ENCODE measurements at places on chromosomes 4 and X.

- DNase-seq = no peak
Observed at GRCh38 chr4:68250151-68250930, 4.8 kb upstream of the TMPRSS11B start.

- DNase-seq = no peak
Observed at GRCh38 chr4:36476135-36476534, 194.7 kb downstream of the DTHD1 start.

- DNase-seq = no peak
Observed at GRCh38 chr4:6962211-6963041, 52.8 kb downstream of the TBC1D14 start.

DNA sequence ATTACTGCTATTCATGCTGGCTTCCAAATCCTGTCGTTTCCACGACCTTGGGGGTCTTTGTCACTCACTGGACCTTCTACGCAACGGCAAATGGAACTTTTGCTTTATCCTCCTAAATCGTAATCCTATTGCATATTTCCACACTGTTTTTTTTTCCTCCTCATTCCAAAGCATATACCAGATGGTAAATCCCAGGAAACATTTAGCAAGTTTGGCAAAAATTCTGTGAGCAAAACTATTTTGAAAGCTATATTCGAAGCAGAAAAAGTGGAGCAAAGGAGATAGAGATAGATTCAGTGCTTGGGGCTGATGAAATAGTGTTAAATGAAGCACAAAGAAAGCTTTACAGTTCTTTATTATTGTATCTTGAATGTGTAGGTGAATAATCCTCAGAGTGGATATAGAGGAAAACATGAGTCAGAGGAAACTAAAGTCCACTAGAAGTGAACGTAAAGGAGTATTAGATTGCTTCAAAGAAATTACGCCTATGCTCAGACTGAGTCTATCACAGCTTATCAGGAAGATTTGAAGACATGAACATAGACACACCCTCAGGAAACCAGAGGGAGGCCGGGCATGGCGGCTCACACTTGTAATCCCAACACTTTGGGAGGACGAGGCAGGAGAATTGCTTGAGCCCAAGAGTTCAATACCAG, 50.2 kb upstream of the FAM9A start:
- no peak for DNase-seq

- no peak for DNase-seq
Observed at GRCh38 chrX:37320541-37321203, 28.5 kb upstream of the PRRG1 start.

DNA sequence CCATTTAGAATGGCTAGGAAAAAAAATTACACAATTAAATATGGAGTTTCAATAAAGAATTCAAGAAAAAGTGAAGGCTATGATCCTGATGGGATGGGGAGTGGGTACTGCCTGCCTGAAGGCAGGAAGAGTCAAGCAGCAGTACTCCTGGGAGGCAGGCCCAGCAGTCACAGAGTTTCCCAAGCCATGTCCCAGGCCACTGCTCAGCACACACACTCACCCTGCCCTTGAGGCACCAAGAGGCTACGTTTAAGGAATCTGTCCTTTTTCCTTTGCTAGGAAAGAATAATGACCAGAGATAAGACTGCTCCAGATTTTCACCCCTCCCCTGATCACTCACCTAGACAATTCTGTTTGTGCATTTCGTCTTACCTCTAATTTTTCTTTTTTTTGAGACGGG, 30.2 kb downstream of the MAP7D3 start:
- DNase-seq = no peak

- DNase-seq = no peak
Observed at GRCh38 chr4:183384983-183385382, 59.5 kb upstream of the CDKN2AIP start.

All from CD4-positive, alpha-beta T cell treated with Interleukin-4 for 4 hours (primary cell).